Pulmonary artery endothelial cell (primary cell): ENCODE measurements at places on chromosomes 5 and 9. TPM values are rescaled to one million over a fixed set of nuclear protein-coding genes. Genes with fewer than 3 reads are reported as not detected.

ECM2 gene
- 0.13 and 0.18 TPM in 2 replicates for total RNA-seq

SH3GL2 gene
- total RNA-seq: 0.14 and 0.79 TPM in 2 replicates

TLX3 gene
- not detected in 2 replicates for total RNA-seq

PAEP gene
- not detected in 2 replicates for total RNA-seq

SSNA1 gene
- 107 and 115 TPM in 2 replicates for total RNA-seq

FAM120AOS gene
- 32.6 and 32.8 TPM in 2 replicates for total RNA-seq

FBXL7 gene
- total RNA-seq: 5.3 and 6.6 TPM in 2 replicates

GABRB2 gene
- total RNA-seq: not detected in 2 replicates

BTNL8 gene
- total RNA-seq: not detected in 2 replicates

PCDHB3 gene
- total RNA-seq: 0.20 and 0.35 TPM in 2 replicates

SOX30 gene
- not detected in 2 replicates for total RNA-seq
